ENCODE measurements at places on chromosomes 13 and 19.

- no peak for DNase-seq
These were observed 4.4 kb downstream of the ATP12A start for GRCh38 chr13:24684600-24684998.

- no peak for DNase-seq
These were observed 353.8 kb downstream of the DNAJC15 start for GRCh38 chr13:43377149-43377548.

- no peak for DNase-seq
These were observed 26.8 kb upstream of the CYP4F8 start for GRCh38 chr19:15588265-15588664.

DNA sequence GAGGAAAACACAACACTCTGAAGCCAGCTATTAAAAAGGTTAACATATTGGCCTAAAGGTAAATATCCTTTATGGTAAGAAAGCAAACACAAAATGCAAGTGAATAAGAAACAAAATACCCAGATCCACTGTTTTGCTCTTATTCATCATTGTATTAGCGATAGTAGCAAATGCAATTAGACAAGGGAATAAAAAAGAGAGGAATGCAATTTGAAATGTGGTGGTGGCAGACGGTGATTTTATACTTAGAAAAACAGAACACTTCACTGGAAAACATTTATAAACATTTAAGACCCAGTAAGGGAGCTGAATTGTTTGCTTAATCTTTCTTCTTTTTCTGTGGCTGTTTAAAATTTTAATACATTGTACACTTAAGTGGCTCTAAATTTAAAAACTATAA, 17.2 kb upstream of the CYP4F2 start:
- no peak for DNase-seq

DNA sequence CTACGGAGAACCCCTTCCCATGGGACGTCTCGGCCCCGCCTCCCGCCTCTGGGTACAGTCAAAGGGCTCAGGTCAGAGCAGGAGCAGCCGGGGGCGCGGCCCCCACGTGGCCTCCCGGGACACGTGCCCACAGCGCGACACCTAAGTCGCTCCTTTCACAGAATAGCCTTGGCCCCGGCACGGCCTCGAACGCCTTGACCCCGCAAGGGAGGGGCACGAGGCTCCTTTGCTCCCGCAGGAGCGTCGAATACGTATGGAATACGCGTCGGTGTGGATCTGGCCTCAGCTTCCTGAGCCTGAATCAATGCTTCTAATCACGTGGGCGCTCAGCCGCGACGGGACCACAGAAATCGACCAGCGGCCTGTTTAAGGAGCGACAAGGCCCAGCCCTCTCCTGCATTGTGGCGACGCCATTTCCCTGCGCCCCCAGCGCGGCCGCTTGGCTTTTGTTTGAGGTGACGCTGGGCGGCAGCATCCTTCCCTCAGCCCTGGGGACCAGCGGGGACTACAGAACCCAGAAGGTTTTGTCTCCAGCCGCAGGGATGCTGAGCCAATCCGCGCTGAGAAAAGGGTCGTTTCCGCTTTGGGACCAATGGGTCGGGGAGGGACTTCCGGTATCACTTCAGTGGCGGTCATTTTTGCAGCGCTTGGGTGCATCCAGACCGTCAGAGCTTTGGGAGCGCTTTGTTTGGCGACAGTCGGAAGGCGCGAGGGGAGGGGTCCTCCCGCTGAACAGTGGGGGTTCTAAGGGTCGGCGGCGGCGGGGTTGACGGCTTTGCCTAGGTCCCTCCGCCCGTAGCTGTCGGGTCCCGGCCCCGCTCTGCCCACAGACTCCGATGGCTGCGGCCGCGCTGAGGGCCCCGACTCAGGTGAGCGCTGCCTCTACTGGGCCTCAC, at the start of gene ZIK1:
Gene ZIK1, plus strand, starts transcription at position 625 of the 896 bp plus-strand sequence. Its CDS starts 212 bp downstream, at position 837.
- DNase-seq: peak; percentile 95

DNA sequence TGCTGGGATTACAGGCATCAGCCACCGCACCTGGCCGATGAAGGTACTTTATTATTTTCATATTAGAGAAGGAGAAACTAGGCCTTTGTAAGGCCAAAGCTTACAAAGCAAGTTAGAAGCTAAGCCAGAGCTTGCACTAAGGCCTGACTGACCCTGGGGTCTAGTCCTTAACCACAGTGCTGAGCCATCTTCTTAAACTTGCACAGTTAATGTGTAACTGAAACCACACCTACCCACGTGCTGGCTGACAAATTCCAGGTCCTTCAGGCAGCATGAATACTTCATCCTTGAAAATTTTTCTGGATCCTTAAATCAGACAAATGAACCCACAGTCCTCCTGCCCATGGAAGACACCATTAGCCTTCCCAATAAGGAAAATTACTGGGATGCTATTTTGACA, 880.6 kb downstream of the UQCRFS1 start:
- DNase-seq: no peak

DNA sequence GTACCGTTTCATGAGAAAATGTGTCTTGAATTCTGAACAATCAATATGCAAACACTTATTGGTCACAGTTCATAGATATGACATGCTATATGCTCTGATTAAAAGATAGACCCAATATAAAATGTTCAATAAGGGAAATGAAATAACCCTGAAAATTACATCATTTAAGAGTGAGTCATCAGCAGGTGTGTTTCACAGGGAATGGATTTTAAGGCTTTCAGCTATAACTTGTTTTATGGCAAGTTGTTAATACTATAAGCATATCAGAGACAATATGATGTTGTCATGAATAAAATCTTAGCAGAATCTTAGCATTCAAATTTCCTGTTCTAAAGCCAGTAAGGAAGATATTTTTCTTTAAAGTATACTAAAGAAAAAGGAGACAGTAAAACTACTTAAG, 483.4 kb upstream of the PCDH9 start:
- DNase-seq: no peak

GRCh38 chr19:49148784-49149651, 6.2 kb downstream of the HRC start:
- DNase-seq: peak; percentile 93

- no peak for DNase-seq
These were observed 24.9 kb downstream of the CPAMD8 start for GRCh38 chr19:17001603-17002183.

DNA sequence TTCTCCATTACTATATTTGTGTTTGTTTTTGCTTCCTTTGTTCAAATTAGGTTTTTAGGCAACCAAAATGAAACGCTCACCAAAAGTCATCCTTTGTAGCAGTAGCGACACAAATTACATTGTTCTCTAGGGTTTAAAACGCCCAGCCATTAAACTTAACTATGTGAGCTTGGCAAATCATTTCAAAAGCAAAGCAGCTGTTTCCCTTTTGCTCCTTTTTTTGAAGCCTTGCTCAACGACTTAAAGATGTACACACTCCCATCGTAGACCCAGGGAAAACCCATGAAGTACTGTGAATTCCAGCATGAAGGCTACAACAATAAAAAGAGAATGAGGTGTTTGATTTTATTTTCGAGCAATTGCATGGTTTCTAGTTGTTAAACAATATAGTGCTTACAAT, 106.7 kb downstream of the RAP2A start:
- peak; percentile 51 for DNase-seq

DNA sequence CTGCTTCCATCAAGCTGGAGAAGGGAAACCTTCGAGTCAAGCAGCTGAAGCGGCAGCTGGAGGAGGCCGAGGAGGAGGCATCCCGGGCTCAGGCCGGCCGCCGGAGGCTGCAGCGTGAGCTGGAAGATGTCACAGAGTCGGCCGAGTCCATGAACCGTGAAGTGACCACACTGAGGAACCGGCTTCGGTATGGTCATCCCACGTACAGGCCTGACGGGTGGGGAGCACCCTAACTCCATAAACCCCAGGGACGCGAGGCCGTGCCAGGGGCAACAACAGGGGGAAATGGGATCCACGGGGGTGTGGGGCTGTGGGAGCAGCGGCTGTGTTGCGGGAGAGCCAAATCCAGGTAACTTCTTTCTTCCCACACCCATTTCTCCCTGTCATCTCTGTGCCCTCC, 20.2 kb downstream of the KCNC3 start:
- no peak for DNase-seq

GRCh38 chr19:35318679-35319448, 10.1 kb upstream of the CD22 start:
- DNase-seq: no peak

GRCh38 chr19:1261798-1262622, 7.1 kb upstream of the CIRBP start:
- no peak for DNase-seq

DNA sequence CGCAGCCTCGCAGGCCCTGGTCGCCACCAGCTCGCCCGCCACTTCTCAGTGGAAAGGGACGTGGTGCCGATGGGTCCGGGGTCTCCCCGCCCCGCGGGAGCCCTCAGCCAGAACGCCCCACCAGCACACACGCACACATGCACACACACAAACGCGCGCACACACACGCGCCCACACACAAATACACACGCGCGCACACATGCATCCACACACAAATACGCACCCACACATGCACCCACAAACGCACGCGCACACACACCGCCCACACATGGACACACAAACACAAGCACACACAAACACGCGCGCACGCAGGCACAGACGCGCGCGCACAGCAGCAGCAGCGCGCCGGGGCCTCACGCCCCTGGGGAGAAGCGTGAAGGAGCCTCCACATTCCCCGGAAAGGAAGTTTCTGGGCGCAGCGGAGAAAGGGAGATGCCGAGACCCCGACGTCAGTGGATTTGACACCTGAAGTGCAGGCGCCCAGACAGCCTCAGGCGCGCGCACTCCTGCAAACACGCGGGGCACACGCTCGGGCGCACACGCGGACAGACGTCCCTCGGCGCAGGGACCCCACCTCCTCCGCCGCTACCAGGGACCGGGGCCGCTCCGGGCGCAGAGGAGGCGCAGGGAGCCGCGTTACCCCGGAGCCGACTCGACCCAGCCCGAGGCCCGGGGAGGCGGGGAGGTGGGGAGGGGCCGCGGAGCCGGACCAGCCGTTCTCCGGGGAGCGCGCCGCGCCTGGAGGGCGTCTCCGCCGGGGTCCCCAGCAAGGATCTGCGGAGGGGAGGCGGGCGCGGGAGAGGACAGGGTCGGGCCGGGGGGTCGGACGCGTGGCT, 622 bp downstream of the RASA3 start:
- DNase-seq: no peak

GRCh38 chr13:113846636-113847318, 17.1 kb downstream of the GAS6 start:
- DNase-seq: no peak

DNA sequence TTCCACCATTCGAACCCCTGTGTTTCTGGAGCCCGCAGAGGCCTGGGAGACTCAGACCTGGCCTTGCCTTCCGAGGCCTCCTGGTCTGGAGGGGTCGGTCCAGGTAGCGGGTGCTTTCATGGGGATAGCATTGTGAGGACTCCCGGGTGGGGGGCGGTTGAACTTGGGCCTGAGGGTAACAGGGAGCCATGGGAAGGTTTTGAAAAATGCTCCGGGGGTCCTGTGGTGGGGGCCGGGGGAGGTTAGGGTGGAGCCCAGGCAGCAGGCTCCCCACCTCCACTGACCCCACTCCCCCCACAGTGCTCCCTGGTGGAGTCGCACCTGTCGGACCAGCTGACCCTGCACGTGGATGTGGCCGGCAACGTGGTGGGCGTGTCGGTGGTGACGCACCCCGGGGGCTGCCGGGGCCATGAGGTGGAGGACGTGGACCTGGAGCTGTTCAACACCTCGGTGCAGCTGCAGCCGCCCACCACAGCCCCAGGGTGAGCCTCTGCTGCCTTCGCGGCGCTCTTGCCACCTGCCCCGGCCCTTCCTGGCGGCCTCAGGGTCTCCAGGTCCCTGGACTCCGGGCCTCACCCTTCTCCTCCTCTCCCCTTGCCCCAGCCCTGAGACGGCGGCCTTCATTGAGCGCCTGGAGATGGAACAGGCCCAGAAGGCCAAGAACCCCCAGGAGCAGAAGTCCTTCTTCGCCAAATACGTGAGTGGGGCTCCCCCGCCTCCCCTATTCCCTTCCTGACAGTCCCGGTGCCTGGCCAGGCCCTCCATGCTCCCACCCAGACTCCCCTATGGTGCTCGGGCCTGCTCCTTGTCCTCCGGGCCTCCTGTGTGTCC, 3.8 kb upstream of the GARIN5A start:
- DNase-seq: no peak

DNA sequence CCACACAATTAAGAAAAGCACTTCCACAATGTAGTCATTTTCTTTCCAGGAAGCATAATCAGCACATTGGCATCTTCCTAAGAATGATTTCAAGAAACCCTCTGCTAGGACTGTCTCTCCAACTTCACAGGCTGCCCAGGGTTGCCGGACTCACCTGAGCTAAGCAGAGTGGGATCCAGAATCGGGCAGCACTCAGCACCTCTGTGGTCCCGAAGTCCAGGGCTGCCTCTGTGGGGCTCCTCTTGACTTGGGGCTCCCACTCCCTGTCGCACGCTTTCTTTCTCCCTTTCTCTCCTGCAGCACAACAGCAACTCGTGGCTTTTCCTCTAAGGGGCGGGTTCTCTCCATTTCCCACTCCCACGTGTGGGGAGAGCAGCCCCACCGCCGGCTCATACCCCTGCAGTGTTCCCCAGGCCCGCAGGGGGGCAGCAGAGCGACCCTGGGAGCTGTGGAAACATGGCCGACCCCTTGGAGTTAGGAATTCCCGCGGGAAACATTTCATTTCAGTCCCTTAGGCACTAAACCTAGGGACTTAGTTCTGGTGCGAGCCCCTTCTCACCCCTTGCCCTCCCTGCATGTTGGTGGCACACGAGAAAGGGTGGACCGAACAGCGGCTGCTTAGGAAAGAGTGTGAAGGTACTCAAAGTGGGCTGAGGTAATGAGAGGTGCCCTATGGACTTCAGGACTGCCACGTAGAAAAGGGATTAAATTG, at the start of gene TMEM272:
Gene TMEM272, minus strand, starts transcription at position 316 of the 712 bp plus-strand sequence. CDS start 6,647 bp downstream, outside the sequence.
- DNase-seq: no peak

GRCh38 chr19:39084732-39085080, 538 bp downstream of the ACP7 start:
- no peak for DNase-seq

GRCh38 chr13:52878831-52879230, 30.4 kb upstream of the PCDH8 start:
- no peak for DNase-seq

DNA sequence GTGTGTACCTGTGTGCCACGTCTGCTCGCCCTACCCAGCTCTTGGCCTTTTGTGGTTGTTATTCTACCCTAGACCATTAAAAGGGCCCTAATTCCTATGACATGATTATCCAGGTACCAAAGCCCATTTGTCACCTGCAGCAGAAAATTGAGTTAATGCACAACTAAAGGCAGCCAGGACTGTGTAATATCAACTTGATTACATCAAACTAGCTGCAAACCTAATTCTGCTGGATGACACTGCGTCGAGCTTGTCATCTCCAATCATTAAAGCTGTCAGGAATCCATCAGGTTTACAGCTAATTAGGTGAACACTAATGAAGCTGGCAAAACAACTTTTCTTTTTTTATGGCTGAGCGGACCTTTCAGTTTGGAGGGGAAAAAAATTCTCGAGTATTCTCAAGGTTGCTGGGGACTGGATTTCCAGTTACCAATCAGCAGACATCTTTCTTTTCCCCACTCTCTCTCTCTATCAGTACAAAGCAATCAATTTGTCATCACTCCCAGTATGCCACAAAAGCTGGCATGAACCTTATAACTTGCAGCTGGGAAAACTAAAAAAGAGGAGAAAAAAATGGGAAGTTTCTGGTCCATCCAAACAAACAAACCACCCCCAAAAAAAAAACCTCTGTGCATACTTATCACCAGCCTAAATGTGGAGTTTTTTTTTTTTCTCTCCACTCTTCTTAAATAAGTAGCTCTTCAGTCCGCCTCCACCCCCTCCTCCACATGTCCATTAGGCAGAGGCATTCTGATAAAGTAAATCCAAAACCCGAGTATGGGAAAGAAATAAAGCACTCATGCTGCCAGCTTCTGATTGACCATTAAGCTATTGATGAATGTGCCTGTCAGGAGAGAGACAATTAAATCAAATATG, 2.8 kb downstream of the TSHZ3 start:
- no peak for DNase-seq
